Myocyte (in vitro differentiated cells): ENCODE measurements at places on chromosomes 6 and 20.

DNA sequence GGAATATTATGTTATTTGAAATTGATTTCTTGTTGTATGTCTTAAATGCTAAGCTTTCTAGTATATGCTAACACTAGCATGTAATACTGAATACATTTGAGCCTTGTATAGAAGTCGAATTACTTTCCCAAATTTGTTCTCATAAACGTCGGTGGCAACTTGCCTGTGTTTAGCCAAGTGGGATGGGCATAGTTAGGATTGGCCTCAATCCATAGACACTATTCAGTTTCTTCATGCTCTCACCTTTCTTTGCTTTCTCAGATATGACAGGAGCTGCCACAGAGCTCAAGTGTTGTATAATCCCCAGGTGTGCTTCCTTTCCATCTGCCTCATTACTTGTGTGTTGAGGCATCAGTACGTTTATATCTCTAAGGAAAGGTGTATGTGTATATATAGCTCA is 19.3 kb downstream of the ZNF334 start:
- no peak for DNase-seq

DNA sequence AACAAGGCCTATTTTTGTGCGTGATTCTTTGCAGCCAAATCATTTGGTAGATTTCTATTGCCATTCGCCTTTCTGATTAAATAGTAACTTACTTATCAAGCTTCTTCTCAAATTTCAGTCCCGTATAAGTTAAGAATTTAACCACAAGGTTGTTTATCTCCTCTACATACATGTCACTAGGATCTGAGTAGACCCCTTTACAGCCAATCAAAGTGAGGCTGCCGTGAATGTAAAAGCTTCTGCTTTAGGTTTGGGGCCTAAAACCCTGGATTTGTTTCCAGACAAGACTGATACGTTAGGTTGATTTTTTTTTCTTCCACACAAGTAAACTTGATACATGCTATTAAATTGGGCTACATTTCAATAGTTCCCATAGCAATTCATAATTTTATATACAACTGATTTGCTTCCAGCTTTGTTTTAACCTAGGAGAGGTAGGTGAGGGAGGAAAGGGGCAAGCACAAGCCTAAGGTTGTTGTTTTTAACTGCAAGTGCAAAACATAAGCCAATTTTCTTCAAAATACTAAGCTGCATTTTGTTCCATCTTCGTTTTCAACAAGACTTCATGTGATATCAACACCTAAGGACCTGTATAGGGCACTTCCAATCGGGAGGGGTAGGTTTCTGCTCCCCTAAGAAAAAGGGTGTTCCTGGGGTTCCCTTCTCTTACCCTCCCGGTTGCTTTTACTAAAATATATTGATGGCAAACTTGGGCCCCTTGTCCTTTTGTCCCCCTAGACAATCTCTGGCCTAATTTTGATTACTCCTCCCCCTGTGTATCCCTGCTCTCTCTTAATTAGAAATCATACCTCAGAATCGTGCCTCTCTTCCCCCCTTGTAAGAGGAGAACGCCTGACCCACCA is 1.7 kb downstream of the RANBP9 start:
- DNase-seq = no peak

GRCh38 chr6:103122766-103123601 is 1729.5 kb downstream of the GRIK2 start:
- peak; percentile 7 for DNase-seq

GRCh38 chr6:84204011-84204410 is 23.4 kb downstream of the CEP162 start:
- no peak for DNase-seq

DNA sequence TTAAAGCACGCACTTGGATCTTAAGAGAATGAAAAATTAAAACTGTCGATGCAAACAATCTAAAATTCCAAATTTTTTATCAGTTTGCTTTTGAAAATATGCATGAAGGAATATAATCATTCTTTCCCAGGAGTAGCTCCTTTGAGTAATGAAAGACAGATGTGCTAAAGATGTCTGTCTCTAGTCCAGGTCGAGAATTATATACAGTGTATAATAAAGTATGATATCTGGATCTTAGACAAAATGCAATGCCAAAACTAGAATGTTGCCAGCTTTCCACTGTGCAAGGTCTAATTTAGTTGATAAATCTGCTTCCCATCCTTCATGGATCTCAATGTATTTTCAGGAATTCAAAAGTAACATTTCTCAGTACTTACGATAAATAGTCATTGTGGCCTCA is 65.1 kb upstream of the ADGRG6 start:
- no peak for DNase-seq

GRCh38 chr6:163008626-163009025 is 280.9 kb downstream of the PACRG start:
- no peak for DNase-seq

DNA sequence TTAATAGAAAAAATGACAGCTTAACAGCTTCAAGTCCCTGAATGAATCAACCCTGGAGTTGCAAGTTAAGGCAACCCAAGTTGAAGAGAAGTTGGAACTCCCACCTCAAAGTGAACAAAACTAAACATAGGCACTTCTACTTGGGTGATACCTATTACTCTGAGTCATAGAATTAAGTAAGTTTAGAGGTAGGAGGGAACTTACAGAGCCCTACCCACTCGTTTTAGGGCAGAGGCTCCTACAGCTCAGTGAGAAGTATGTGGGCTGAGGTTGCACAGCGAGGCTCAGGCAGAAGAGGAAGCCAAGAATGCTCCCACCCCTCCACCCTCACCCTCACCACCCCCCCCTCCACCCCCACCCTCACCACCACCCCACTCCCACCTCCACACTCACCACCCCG is 42.2 kb downstream of the NFATC2 start:
- DNase-seq = no peak

GRCh38 chr6:56764081-56764566 is 121.4 kb upstream of the DST start:
- DNase-seq = peak; percentile 50

DNA sequence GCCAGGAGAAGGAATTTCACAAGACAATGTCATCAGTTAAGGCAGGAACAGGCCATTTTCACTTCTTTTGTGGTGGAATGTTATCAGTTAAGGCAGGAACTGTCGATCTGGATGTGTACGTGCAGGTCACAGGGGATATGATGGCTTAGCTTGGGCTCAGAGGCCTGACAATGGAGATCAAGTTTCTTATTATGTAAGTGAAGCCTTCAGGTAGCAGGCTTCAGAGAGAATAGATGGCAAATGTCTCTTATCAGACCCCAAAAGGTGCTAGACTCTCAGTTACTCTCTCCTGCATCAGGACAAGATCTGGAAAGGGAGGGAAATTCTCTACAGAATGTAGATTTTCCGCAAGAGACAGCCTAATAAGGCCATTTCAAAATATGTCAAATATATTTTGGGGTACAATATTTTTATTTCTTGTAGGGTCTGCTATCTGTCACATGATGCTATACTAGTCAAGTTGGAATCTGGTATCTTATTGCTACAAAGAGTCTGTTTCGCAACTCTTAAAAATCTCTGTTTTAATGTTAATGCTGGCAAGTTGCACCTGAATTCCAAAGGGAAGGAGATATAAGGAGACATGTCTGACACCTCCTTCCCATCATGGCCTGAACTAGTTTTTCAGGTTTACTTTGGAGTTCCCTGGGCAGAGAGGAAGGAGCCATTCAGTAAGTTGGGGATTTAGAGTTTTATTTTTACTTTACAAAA is 48.8 kb downstream of the TRDN start:
- no peak for DNase-seq

- no peak for DNase-seq
Observed at GRCh38 chr6:51077821-51078518, 259.3 kb downstream of the TFAP2B start.

- DNase-seq = no peak
Observed at GRCh38 chr20:31967830-31968249, at the start of gene XKR7. Gene XKR7, plus strand, starts transcription at chr20:31968151. Its CDS starts 25 bp downstream, at chr20:31968176.

- DNase-seq = peak; percentile 74
Observed at GRCh38 chr6:84645563-84646266, 118.7 kb downstream of the TBX18 start.

- peak; percentile 67 for DNase-seq
Observed at GRCh38 chr6:14274546-14275492, 157.2 kb downstream of the CD83 start.

DNA sequence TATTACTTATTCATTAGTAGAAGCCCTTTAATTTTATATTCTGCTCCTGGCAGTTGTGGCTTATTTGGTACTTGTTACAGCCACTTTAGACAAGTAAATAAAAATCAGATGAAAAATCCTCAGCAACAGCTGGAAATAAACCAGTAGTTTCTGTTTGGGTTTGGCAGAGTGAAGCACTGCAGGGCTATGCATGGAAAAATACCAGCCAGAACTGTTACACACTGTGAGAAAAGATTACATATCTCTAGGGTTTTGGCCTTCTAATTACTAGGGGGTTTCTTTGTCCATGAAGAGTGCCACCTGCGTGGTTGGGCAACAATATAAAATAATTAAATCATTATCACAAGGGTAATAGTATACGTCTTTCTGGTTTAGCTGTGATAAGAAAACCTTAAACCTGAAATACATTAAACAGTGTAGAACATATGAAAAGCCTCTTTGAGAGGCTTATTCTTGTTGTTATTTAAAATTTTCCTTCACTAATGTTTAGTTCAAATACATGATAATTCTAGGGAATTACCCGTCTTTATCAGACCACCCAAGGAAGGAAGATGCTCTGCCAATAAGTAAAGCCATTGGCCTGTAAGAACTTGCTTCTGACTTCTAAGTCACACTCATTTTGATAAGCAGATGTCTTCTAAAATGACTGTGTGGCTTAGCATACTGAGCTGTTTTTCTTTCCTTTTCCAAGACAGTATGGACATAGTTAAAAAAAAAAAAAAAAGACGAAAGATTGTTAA is 320.0 kb upstream of the FLRT3 start:
- DNase-seq = peak; percentile 12

GRCh38 chr20:14664101-14664500 is 326.7 kb upstream of the FLRT3 start:
- no peak for DNase-seq

- no peak for DNase-seq
Observed at GRCh38 chr6:43328528-43328927, 19.9 kb upstream of the CRIP3 start.

DNA sequence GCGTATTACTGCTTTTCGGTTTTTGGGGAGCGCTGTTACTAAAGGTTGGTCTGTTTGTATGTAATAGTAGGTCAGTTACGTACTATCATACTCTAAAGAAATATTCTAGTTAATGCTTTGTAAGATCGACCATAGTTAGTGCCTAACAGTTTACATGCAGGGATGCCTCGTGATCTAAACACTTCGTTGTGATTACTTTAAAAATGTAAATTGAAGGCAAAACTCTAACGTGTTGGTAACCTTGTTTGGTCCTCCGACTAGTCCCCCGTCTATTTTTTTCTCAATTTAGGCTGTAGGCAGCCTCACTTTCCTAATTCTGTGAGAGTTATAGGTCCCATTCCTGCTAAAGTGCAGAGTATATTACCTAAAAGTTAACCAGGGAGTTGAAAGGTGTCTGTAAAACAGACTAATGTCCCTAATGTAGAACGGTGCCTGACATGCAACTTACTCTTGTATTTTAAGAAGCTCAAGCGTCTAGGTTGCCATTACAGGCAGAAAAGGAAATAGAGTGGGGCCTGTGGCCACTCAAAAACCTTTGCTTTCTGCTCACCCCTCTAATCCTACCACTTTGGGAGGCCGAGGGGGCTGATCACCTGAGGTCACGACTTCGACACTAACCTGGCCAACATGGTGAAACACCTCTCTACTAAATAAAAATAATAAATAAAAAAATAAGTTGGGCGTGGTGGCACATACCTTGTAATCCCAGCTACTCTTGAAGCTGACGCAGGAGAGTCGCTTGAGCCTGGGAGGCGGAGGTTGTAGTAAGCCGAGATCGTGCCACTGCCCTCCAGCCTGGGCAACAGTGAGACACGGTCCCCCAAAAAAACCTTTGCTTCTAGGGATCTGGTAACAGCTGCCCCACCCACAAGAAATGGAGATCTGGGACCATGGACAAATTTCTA is 37.8 kb downstream of the HFE start:
- DNase-seq = peak; percentile 30

DNA sequence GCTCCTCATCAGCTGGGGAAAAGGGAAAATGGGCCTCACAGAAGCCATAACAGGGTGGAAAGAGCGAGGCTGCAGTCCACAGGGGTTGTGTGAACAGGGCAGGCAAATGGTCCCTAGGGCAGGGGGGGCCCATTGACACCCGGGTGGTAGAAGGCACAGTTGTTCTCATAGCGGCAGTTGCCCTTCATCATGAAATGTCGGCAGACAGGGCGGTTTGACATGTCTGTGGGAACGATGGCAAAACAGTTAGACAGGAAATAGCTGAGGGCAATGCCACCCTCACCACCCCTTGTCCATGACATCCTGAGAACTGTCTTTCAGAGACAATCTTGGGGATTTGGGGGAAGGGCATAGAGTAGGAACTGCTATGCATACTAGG is 15.6 kb downstream of the PPP1R10 start:
- no peak for DNase-seq

DNA sequence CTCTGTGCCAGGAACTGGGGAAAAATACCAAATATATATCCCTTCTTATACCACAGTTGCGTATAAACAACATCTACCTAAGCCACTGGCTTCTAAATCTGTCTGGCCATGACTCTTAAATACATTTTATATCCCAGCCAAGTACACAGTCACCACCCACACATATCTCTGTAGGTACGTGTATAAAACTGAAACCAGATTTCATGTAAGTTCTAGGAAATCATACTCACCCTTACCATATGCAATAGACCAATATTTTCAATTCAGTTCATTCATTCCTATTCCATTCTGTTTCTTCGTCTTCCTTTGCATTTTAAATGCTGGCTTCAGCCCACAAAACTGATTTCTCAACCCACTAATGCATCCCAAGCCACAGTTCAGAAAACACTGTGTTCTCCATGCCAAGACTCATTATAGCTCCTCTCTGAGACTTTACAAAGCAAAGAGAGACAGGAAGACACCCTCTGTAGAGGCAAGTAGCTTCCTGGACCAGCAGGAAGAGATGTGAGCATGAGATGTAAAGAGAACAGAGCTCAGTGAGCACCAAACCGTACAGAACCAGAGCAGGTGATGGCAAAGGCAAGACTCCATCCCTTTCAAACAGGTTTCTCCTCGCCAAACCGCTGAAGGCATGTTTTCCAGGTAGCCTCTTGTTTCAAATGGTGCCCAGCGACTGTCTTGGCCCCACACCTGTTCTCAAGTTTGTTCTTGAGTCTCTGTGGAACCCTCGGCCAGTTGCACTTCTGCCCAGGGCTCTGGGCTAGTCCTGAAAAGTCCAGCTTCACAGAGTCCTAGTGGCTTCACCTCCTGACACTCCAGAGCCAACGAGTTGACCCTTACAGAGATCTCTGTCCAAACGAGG is 18.7 kb downstream of the FAM50B start:
- no peak for DNase-seq

GRCh38 chr6:122389704-122390372 is 9.6 kb upstream of the HSF2 start:
- no peak for DNase-seq
